ENCODE measurements at places on chromosomes 1 and 21.

DNA sequence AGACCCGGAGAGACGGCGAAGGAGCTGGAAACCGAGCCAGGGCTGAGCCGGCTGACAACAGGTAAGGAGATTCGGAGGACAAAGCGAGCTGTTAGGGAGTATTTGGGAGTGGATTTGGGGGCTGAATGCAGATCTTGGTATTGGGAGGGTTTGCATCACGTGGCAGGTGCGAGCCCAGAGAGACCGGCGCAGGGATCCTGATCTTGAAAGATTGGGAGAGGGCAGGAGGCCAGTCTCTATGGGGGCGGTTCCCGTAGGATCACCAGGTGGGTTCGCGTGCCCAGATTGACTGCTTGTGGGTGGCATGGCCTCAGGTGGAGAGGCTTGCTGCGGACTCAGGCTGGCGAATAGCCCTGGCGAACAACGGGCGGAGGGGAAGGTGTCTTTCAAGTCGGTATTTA lies 204 bp downstream of the CIART start:
- no peak for DNase-seq

- no peak for DNase-seq
Measured at GRCh38 chr1:160373696-160374095, 6.8 kb downstream of the NHLH1 start.

GRCh38 chr1:209839875-209840546 lies 12.2 kb downstream of the UTP25 start:
- DNase-seq, result peak; percentile 91

- DNase-seq, result no peak
Measured at GRCh38 chr1:87872692-87873091, 544.0 kb downstream of the LMO4 start.

- DNase-seq, result no peak
Measured at GRCh38 chr1:105544475-105544874, 1512.0 kb upstream of the PRMT6 start.

DNA sequence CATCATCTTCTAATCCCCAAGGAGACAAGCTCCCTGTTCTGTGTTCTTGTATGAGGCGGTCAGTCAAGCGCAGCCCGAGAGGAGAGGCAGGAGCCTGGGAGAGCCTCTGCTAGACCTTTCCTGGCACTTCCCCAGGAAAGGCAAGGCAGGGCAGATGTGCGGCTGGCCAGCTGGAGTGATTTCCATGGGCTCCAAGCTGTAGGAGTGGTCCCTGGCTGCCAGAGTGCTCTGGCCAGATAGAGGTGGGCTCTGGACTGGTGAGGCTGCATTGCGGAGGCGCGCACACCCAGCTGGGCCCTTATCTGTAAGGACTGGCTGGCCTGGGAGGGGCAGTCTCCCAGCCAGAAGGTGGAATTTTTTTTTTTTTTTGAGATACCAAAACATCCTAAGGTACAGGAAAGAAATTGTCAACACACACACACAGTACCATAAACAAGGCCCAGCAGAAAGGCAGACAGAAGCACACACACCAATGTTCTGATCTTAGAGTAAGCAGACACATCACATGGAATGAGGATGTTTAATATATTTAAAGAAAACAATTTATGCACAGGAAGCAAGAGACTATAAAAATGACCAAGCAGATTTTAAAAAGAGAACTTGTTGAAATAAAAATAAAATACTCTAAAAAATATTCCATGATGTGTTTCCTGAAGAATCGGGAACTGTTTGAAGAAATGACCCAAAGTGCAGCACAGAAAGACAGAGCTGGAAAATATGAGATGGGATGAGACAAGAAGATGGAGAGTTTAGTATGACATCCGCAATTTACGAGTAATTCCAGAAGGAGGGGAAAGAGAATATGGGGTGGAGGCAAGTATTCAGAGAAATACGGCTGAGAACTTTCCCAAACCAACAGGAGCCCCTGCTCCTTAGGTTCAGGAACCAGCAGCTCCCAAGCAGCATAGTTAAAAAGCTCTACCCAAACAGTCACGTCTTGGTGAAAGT lies 13.4 kb downstream of the IBA57 start:
- DNase-seq, result no peak

DNA sequence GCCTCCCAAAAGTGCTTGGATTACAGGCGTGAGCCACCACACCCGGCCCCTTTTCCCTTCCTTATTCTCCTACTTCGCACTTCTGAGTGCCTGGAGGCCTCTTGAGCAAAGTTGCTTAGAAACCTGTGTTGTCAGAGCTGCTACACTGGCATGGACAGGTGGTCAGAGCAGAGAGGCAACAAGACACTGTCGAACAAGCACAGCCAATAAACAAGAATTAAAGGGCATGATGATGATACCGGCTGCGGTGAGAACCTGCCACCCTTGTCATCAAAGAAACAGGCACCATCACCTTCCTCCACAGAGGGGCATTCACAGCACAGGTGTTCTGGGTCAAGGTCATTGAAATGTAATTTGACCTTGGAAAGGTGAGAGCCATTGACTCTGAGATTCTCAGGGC lies 23.3 kb downstream of the STUM start:
- no peak for DNase-seq

DNA sequence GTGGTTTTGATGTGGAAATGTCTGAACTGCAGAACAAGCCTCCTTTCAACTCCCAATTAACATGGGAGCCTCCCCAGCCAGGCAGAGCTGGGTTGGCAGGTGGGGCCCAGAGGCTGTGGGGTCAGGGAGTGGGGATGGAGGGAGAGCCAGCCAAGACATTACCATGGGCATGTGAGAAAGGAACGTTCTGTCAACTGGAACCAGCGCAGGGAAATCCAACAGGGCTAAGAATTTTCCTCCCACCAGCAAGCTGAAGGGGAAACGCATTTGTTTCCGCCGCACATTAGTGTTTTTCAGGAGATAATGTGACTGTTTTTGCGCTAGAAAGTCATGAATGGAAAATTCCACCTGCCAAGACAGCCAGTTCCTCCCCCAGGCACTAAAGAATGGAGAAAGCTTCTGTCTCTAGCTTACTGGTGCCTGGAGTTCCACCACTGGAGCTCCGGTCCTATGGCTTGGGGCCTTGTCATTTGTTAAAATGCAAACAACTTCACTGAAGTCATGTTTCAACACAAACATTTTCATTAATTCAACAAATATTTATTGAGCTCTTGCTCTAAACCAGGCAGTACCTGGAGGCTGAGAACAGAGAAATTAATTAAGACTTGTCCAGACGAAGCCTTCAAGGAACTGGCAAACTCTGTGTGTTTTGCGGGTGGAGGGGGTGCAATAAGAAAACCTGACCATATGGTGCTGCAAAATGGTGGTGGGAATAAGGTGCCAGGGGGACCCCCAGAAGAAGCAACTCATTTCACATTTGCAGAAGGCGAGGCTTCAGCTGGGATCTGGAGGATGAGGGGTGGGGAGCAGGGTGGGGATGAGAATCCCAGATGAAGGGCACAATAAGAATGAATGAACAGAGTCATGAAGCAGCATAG lies 305.1 kb downstream of the MATN1 start:
- DNase-seq, result peak; percentile 4

GRCh38 chr1:107637101-107637500 lies 327.9 kb downstream of the VAV3 start:
- DNase-seq, result no peak

- DNase-seq, result no peak
Measured at GRCh38 chr1:38487396-38487795, 372.2 kb downstream of the RRAGC start.

DNA sequence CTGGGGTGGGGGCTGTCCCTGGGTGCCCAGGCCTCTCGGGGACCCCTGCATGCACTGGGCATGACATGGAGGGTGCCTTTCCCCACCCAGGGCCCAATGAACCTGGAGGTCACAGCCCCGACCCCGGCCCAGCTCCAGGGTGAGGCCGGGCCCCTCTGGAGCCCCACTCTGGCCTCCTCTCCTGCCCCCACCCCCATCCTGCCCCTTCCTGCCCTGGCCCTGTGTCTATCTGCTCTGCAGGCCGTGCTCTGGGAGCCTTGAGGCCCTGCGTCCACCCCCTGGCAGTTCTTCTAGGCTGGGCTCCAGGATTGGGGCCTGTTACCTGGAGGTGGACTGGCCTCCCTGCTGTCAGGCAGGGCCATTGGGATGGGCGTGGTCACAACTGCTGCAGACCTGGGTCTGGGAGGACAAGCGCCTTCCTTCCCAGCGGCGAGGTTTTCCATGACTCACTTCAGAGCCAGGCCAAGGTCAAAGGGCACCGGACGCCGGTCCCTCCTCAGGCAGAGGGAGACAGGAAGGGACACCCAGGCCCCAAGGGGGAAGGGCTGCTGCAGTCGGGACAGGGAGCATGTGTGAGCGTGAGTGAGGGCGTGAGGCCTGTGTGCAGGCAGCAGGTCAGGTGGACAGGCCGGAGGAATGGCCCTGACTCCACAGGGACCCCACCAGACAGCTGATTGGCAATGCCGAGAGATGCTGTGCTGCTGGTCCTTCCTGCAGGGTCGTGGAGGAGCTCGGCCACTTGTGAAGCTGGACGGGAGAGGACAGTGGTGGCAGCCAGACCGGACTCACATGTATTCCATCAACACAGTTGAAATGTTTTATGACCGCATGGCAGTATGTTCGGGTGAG lies 31.1 kb upstream of the POFUT2 start:
- DNase-seq, result no peak

DNA sequence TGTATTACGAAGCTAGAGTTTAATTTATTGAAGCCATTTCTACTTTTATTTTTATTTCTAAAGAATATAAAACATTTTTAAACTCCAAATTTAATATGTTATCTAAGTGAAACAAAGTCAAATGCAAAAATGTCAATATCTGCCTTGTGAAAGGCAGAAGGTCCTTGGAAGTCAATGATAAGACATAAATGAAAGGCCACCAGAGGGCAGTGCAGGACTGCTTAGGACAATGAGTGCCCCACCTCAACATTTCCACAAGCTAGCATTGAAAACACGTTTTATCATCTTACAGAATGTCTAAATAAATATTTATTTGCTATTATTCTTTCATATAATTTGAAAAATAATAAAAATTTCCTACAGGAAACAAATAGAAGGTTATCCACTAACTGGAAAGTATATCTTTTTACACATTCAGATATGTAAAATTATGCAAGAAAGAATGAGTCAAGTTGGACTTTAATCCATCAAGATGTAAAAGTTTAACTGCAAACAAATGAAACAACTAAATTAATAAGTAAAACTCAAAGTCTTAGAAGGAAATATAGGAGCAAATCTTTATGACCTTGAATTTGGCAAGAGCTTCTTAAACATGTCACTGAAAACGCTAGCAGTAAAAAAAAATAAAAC lies 140.1 kb upstream of the FMN2 start:
- DNase-seq, result peak; percentile 67

- DNase-seq, result peak; percentile 17
Measured at GRCh38 chr1:44822981-44823451, 14.7 kb downstream of the BTBD19 start.

DNA sequence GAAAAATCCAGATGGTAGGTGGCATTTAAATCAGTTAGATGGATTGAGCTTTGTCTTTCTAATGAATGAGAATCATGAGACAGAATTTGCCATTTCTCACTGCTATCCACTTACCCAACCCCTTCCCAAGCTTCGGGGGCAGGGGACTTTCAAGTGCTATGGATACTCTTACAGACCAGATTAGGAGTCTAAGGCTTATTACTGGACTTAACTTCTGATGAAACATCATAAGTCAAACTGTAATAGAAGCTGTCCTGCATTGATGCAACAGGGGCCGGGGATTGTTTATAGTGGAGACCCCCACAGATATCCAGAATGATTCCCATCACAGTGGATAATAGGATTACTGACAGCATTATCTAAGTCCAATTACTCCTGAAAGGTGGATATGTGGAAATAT lies 267.0 kb downstream of the NUF2 start:
- DNase-seq, result no peak

DNA sequence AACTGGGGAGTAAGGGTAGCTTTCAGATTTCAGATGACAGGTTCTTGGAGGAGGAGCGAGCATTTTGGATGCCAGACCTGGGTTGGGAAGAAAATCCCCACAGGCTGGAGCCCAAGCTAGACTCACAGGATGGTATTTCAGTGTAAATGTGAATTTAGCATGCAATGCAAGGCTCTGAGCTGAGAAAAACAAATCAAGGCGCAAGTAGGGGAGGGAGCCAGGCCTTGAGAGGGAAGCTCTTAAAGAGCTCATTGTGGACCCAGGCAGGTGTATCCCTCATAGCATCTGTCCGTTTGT lies 386.1 kb downstream of the MATN1 start:
- no peak for DNase-seq

GRCh38 chr1:183989078-183989577 lies 48.4 kb downstream of the COLGALT2 start:
- DNase-seq, result peak; percentile 89

- DNase-seq, result peak; percentile 14
Measured at GRCh38 chr1:8382051-8382505, 64.2 kb downstream of the SLC45A1 start.

DNA sequence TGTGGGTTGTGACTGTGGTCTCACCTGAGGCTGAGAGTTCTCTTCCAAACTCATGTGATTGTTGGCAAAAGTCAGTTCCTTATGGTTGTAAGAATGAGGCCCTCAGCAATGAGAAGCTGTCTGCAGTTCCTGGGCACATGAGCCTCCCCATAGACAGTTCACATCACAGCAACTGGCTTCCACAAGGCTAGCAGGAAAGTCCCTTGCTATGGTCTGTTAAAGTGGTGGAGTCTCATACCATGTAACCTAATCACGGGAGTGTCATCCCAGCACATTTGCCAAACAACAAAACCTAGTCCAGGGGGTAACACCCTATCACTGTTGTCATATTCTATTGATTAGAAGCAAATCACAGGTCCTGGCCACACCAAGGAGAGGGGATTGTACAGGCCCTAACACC lies 163.8 kb downstream of the BACH1 start:
- no peak for DNase-seq

DNA sequence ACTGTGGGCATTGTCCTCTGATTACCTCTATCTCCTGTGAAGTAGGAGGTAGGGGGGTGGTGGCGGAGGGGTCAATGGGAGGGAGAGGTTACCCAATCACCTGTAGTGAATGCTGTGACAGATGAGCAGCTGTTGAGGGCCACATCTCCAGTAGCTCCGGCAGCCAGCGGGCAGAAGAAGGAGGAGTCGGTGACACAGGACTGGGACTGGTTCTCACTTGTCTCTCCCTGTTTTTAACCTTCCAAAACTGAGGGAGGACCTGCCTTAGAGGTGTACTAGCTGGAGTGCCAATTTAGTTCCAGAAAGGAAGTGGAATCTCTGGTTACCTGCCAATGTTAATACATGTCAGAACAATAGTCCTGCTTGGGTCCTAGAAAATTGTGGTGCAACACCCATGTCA lies 56.2 kb upstream of the ENAH start:
- DNase-seq, result no peak

GRCh38 chr1:7293702-7294629 lies 477.1 kb upstream of the VAMP3 start:
- DNase-seq, result no peak

- no peak for DNase-seq
Measured at GRCh38 chr1:63628607-63629006, 35.4 kb downstream of the PGM1 start.

- peak; percentile 56 for DNase-seq
Measured at GRCh38 chr1:201127755-201128455, 921 bp upstream of the ASCL5 start.

GRCh38 chr1:54027848-54028247 lies 9.9 kb upstream of the LDLRAD1 start:
- DNase-seq, result no peak

DNA sequence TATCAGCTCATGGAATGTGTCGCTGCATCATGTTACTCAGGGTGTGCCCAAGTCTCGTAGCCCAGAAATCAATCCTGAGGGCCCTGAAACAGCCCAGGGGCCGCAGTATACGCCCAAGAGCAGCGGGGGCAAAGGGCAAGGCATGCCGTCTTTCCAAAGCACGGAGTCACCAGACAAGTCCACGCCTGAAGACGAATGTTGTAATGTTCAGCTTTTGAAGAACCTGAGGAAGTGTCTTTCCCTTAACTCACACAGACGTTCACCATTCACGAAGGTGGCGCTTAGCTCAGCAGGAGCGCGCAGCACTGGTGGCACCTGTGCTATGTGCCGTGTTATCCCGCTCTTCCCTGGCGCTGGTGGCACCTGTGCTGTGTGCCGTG lies 18.8 kb upstream of the PWP2 start:
- DNase-seq, result no peak
